Left ventricle myocardium inferior (tissue), 1 donor: ENCODE measurements at places on chromosomes 6 and 20. TPM values are rescaled to one million over a fixed set of nuclear protein-coding genes. Genes with fewer than 3 reads are reported as not detected.

Gene PAK1IP1
- total RNA-seq = 11.2 TPM

Gene GRM1
- 6.7 TPM for total RNA-seq

GRCh38 chr6:52253494-52253893, 9.2 kb upstream of the IL17F start:
- no peak overlapping the region for H3K4me3 ChIP-seq
- H3K4me1 ChIP-seq = no peaks in the 10 kb centered on the region
- H3K27ac ChIP-seq = no peak overlapping the region
- no peaks in the 10 kb centered on the region for H3K36me3 ChIP-seq

Gene GPR6
- not detected for total RNA-seq

Gene SLC44A4
- total RNA-seq = 0.08 TPM

DNA sequence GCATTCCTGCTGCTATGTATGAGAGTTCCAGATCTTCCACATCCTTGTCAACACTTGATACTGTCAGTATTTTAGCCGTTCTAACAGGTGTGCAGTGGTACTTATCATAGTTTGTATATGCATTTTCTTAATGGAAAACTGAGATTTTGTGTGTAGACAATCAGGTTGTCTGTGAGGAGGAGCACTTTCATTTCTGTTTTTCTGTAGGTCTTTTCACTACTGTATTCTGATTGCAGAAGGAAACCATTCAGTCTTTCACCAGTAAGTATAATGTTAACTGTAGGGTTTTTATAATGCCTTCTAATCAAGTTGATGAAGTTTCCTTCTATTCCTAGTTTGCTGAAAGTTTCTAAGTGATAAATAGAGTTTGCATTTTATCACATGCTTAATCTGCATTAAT, 107.5 kb downstream of the C6orf58 start:
- DNase-seq = no peak
- H3K27me3 ChIP-seq = no peaks in the 10 kb centered on the region
- no peaks in the 10 kb centered on the region for H3K4me1 ChIP-seq
- no peaks in the 10 kb centered on the region for H3K36me3 ChIP-seq
- no peak overlapping the region for H3K4me3 ChIP-seq

DNA sequence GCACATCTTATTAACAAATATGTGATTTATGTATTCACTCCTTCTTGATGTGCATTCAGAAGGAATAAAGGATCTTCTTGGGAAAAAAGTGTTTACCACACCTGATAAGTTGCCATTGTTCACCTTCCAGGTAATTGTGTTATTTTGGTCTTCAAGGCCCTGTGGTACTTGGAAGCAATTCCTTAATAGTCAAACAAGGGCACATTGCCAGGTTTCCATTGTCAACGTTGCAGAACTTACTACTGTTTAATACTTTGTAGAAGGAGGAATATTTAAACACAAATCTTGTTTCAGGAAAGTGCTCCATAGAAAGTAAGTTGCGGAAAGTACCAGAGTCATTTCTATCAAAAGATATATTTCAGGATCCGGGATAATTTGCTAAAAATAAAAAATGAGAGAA, 129.5 kb upstream of the SGK1 start:
- no peak overlapping the region for H3K4me3 ChIP-seq
- DNase-seq = no peak
- H3K27ac ChIP-seq = no peak overlapping the region
- H3K36me3 ChIP-seq = no peaks in the 10 kb centered on the region
- peaks cover 11% of the 10 kb centered on the region for H3K4me1 ChIP-seq
- H3K27me3 ChIP-seq = no peaks in the 10 kb centered on the region

DNA sequence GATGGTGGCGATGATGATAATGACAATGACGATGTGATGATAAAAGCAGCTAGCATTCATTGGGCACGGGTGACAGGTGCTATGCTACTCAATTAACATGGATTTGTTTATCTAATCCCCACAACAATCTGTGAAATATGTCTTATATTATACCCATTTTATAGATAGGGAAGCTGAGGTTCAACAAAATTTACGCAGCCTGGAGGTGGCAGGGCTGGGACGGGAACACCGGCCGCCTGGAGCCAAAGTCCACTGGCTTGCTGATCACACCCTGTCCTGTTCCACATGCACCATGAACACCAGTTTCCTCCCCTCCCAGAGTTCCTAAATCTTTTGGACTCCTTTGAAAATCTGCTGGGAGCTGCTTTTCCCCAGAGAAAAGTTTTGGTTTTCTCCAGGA, 23.0 kb downstream of the RIMS4 start:
- no peak overlapping the region for H3K27ac ChIP-seq
- H3K27me3 ChIP-seq = peaks cover 15% of the 10 kb centered on the region
- H3K4me3 ChIP-seq = no peak overlapping the region
- no peaks in the 10 kb centered on the region for H3K4me1 ChIP-seq
- H3K36me3 ChIP-seq = no peaks in the 10 kb centered on the region

- H3K36me3 ChIP-seq = no peaks in the 10 kb centered on the region
- H3K4me1 ChIP-seq = no peaks in the 10 kb centered on the region
- H3K27ac ChIP-seq = no peak overlapping the region
- peaks cover 42% of the 10 kb centered on the region for H3K27me3 ChIP-seq
- H3K4me3 ChIP-seq = no peak overlapping the region
- DNase-seq = no peak
Measured at GRCh38 chr20:1646975-1647431, 10.6 kb downstream of the SIRPG start.

DNA sequence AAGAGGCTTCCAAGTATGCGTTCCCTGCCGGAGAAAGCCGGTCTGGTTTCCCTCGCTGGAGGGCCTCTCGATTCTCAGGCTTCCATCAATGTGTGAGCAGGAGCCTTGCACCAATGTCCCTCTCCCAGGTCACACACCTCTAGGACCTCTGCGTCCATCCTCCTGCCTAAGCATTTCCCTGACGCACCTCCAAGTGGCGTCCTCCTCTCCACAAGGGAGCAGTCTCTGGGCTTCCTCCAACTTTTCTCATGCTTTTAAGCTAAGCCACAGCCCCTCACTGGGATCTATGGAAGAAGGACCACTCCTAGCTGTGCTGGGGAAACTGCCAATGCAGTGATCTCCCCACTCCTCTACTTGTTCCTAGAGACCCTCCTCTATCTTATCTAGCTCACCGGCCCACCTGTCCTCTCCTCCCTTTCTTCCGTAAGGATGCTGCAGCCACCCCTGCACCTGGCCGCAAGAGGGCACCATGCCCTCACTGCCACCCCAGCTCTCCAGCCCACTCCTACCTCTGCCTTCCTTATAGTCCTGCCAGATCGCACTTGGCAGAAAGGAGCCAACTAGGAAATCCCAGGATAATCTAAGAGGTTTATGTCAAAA, 258.7 kb downstream of the LRFN2 start:
- peaks cover 94% of the 10 kb centered on the region for H3K27me3 ChIP-seq
- H3K27ac ChIP-seq = no peak overlapping the region
- peaks cover 20% of the 10 kb centered on the region for H3K4me1 ChIP-seq
- no peaks in the 10 kb centered on the region for H3K36me3 ChIP-seq
- no peak overlapping the region for H3K4me3 ChIP-seq
- no peak for DNase-seq

GRCh38 chr6:169221264-169221663, 32.4 kb downstream of the THBS2 start:
- peaks cover 13% of the 10 kb centered on the region for H3K36me3 ChIP-seq
- H3K27me3 ChIP-seq = peaks cover 14% of the 10 kb centered on the region
- no peak overlapping the region for H3K4me3 ChIP-seq
- H3K4me1 ChIP-seq = no peaks in the 10 kb centered on the region
- H3K27ac ChIP-seq = no peak overlapping the region

Gene MCHR2
- total RNA-seq = not detected
